ENCODE measurements at places on chromosomes 5 and 9.

- no peak for DNase-seq
Observed at GRCh38 chr9:15373881-15374280, 48.8 kb upstream of the SNAPC3 start.

- no peak for DNase-seq
Observed at GRCh38 chr9:121886759-121887485, 206.2 kb downstream of the TTLL11 start.

DNA sequence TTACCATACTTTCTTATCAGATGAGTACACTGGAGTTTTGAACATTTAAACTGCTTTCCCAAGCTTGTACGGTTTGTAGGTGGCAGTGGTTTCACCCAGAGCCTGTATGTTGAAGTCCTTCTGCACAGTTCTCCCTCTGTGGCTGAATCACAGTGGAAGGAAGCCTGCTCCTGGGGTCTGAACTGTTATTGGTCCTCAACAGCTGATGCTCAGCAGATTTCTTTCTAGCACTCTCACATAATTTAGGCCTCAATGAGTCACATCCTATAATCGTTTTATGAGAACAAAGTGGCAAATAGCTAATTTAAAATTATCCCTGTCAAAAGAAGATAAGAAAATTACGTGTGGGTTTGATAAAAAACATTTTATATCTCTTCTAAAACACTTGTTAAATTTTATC lies 229.7 kb downstream of the TLE4 start:
- no peak for DNase-seq

GRCh38 chr5:125149527-125149926 lies 403.1 kb upstream of the ZNF608 start:
- no peak for DNase-seq

- no peak for DNase-seq
Observed at GRCh38 chr5:119363936-119364335, 8.1 kb downstream of the TNFAIP8 start.

DNA sequence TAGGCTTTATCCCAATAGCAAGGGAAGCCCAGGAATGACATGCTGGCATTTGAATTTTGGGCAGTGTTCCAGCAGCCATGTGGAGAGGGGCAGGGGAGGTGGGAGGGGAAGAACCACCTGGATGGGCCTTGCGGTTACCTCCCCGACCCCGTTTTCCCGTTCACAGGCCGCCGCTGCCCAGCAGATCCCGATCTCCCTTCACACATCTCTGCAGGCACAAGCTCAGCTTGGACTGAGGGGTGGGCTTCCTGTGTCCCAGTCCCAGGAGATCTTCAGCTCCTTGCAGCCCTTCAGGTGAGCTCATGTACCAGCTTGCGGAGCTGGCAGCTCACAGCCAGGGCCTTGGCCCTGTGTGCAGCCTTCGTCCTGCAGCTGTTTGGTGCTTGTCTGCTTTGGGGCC lies 15.7 kb upstream of the POMT1 start:
- DNase-seq: no peak

- DNase-seq: no peak
Observed at GRCh38 chr9:130429381-130429780, 15.4 kb upstream of the ASS1 start.

GRCh38 chr5:54311176-54311677 lies 854 bp upstream of the ARL15 start:
- DNase-seq: no peak

- no peak for DNase-seq
Observed at GRCh38 chr9:134383148-134383547, 56.9 kb downstream of the RXRA start.

- no peak for DNase-seq
Observed at GRCh38 chr9:135473972-135474543, 5.5 kb upstream of the PPP1R26 start.

DNA sequence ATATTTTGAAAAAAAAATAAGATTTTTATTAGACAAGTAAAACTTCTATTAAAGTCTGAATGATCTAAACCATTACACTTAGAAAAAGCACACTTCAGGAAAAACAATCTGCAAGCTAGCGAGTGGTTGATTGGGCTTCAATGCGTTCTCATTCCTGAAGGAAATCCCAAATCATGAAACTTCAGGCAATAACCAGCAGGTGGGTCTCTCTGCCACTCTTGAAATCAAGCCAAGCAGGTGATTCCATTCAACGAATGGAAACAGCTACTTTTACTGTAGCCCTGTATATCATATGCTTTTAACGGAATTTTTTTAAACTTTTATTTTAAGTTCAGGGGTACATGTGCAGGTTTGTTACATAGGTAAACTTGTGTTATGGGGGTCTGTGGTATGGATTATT lies 234.5 kb upstream of the TRPM3 start:
- DNase-seq: no peak

DNA sequence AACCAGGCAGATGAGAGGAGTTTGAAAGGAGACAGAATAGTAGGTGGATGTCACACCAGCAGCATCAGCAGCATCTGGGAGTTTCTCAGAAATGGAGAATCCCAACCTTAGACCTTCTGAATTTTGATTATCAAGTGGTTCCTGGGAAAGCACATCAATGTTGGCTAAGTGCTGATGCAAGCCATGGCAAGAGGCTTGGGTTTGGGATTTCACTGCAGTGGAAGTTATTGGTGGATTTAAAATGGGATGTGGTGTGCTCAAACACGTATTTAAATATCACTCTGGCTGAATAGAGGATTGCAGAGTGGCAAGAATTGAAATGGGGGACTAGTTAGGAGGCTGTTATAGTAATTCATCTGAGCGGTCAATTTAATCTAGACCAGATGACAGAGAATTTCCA lies 387.8 kb upstream of the WWC1 start:
- DNase-seq: no peak

DNA sequence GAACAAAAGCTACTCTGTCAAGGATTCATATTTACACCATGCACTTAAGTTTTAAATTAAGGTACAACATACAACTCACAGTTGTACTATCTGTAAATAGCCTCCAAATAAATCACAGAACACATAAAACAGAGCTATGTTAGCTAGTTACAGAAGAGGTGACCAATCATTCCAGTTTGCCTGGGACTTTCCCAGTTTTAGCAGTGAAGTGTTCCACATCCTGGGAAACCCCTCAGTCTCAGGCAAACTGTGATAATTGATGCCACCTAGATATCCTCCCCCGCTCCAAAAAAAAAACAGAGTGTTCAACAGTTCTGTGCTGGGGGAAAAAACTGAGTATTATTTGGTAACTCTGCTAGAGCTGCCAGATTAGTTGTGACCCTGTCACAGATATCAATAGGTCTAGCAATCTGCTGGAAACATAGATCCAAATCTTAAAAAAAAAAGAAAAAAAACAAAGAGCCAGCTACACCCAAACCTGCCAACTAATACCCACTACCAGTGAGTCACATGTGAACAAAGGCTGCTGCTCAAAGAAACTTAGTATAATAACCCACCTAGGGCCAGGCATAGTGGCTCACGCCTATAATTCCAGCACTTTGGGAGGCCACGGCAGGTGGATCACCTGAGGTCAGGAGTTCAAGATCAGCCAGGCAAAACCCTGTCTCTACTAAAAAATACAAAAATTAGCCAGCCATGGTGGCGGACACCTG lies 5.7 kb downstream of the TBCA start:
- DNase-seq: no peak

DNA sequence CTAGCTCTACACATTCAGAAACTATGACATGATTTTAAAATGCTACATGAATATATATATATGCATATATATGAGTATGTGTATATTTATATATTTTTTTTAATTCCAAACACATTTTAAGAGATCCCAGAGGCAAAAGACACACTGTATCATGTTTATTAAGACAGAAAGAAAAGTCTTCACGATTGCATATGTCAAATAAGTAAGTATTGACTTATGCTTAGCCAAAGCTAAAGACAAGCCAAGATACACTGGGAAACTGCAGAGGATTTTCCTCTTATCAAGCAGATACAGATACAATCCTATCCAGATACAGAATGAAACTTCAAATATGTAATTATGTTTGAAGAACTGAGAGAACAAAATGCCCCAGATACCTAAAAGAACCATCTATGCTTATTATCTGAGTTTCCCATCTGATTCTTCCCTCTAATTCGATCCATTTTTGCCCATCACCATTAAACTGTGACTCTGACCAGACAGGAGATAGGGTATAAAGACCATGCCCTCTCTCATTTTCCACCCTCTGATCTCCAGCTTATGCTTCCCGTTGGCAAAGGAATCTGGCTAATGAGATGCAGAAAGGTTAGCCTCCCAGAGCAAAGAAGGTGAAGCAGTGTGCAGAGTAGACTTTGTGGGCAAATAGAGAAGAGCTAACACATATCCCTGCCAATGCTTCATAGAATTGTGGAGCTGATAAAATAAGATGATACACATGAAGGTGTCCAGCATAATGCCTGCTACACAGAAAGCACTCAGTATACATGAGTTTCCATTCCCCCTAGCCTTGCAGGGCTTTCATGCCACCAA lies 131.0 kb upstream of the TARS1 start:
- no peak for DNase-seq

- DNase-seq: no peak
Observed at GRCh38 chr5:173352366-173353349, 24.4 kb upstream of the STC2 start.

DNA sequence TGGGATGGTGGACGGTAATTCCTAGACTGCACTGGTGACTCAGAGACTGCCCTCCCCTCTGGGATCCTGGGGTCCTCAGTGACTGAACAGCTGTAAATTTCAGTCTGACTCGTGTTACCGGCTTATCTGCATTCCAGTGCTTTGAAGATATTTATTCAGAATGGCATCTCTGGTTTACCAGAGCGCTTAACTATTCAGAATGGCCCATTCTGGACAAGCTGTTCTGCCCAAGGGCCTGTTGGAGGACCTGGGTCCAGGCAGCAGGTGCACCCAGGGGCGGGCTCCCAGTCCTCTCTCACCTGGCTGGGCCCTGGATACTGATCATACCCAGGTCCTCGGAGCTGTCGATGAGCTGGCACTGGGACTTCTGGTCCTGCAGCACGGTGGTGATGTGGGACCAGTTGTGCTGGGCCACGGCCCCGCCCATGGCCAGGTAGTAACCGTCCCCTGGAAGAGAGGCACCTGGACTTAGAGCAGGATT lies 48.0 kb downstream of the SARDH start:
- no peak for DNase-seq

DNA sequence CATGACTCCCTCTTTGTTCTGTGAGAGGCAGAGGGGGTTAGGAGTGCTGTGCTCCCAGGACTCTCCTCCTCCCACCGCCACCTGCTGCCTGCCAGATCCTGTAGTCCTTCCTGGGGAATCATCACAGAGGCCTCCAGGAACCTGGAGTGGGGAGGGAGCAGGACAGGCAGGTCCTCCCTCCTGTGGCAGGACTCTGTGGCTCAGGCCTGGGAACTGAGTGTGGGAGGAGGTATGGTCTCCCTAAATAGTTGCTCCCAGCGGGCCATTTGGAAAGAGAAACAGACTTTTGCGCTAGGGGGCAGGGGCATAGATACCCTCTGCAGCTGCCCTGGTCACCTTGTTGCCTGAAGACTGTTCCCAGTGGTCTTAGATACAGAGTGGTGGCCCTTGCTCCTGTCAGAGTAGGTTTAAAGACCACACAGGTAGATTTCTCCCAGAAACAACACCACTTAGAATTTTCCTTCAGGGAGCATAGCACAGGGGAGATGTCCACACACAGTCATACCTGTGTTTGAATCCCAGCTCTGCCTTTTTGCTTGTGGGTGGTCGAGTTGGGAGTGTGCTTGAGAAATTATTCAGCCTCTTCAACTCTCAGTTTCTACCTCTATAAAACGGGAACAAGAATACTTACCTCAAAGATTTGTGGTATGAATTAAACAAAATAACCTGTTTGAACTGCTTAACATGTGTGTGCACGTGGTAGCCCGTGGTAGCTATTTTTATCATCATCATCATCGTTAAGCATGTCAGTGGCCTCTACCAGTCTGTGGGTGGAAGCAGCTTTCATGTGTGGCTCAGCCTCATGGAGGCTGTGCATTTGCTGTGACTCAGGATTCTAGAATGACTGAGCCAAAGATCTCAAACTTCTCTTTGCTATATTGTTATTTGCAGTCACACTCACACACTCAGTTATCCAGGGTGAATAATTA lies 55.8 kb downstream of the SLC22A5 start:
- DNase-seq: peak; percentile 84

GRCh38 chr9:28762167-28762566 lies 1188.9 kb upstream of the C9orf72 start:
- DNase-seq: no peak

- DNase-seq: no peak
Observed at GRCh38 chr5:86968301-86968753, 299.4 kb upstream of the RASA1 start.

- no peak for DNase-seq
Observed at GRCh38 chr9:21995666-21996398, 1.2 kb downstream of the CDKN2B-AS1 start.

- no peak for DNase-seq
Observed at GRCh38 chr9:133059623-133060022, 2.2 kb upstream of the CEL start.
